Epithelial cell of proximal tubule (primary cell): ENCODE measurements at places on chromosomes 11 and 22. TPM values are rescaled to one million over a fixed set of nuclear protein-coding genes. Genes with fewer than 3 reads are reported as not detected.

GRCh38 chr11:93734427-93735222 lies 6.7 kb downstream of the TAF1D start:
- DNase-seq, result no peak

The OR5A2 gene
- total RNA-seq, result not detected in 2 replicates

The C22orf31 gene
- not detected in 2 replicates for total RNA-seq

The MMP13 gene
- 0.12 and 0.29 TPM in 2 replicates for total RNA-seq

GRCh38 chr11:15697437-15698236 lies 582.9 kb downstream of the INSC start:
- DNase-seq, result no peak

DNA sequence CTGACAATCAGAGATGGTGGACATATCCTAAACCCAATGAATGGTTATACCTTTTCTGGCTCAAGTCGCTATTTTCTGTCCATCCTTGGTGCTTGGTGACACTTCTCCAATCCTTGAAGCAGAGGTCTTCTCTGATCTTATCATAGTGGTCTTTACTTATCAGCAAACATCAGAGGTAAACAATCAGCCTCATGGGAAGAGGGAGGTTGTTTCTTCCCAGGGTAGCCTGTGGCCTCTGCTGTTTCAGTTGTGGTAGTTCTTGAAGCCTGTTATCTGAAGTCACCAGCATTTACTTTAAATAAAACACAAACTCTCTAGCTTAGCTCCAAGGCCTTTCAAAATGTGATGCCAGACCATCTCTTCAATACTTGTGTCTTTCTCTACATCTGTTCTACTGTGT lies 66.7 kb downstream of the RRM1 start:
- DNase-seq, result no peak

- DNase-seq, result no peak
These were observed 834.6 kb downstream of the JRKL start for GRCh38 chr11:97224396-97224795.

The BAIAP2L2 gene
- 5.4 and 6.5 TPM in 2 replicates for total RNA-seq

The SCGB1D2 gene
- total RNA-seq, result not detected in 2 replicates

The ELMOD1 gene
- 0.07 TPM in 1 of 2 replicates, not detected in the other for total RNA-seq

The RTN4RL2 gene
- total RNA-seq, result 0.98 TPM in 1 of 2 replicates, not detected in the other

GRCh38 chr11:117799634-117800033 lies 2.6 kb upstream of the DSCAML1 start:
- no peak for DNase-seq

GRCh38 chr22:41822317-41823057 lies 10.4 kb upstream of the SREBF2 start:
- DNase-seq, result peak; percentile 64

DNA sequence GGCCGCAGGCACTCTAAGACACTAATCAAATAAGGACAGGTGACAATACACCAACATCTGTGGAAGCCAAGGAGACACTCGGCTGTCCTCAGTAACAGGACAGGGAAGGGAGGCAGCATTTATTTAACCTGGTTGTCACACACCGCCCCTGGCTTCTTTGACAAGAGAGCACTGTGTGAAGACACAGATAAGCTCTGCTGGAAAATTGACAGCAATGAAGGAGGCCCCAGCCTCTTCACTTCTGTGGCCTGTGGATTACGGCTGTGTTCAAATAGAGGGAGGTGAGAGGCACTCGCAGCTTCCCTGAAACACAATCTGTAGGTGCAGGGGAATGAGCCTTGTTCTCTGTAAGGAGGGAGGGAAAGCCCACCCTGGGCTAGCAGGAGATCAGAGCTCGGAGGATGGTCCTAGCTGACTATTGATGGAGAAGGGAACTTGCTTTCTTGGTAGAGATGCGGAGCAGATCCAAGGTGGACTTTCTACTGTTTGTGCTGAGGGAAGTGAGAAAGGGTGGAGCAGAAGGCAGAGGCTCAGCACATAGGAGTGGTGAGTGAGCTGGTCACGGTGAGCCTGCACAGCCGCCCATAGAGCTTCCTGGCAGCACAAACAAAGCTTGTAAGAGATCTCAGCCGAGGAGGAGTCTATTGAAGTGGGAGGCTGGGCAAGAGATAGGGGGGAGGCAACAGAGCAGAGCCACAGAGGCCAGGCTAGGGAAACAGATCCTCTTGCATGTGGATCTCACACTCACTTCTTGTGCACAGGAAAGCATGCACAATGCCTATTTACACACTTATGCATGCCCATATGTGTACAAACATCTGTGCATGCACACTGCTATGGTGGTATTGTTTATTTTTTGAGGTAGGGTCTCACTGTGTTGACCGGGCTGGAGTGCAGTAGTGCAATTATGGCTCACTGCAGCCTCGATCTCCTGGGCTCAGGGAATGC lies 114.6 kb upstream of the THY1 start:
- DNase-seq, result no peak

DNA sequence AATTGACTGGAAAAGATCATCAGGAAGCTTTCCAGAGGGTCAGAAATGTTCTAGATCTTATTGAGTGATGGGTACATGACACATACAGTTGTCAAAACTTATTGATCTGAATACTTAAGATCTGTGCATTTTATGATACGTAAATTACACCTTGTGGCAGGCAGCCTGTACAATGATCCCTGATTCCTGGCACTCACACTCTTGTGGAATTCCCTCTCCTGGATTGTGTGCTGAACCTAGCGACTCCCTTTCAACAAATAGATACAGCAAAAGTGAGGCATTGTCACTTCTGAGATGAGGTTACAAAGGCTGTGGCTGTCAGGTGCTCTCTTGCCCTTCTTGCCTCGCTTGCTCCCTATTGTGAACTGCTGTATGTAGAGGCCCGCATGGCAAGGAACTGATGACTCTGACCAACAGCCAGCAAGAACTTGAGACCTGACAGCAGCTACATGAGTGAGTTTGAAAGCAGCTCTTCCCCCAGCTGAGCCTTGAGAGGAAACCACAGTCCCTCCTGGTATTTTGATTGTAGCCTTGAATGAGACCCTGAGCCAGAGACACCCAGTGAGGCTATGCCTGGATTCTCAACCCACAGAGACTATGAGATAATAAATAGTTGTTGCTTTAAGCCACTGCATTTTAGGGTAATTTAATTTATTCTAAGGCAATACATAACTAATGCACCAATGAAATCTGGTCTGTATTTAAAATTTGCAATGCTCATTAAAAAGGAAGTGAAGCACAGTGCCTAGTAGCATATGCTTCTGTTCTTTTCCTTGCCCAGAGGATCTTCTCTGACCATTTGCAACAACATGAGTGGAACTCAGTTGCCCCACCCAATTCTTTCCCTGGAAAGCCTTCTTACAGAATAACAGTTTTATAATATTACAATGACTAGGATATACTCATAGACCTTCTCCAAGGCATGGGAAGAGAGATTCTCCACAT lies 60.5 kb upstream of the IZUMO1R start:
- DNase-seq, result no peak

DNA sequence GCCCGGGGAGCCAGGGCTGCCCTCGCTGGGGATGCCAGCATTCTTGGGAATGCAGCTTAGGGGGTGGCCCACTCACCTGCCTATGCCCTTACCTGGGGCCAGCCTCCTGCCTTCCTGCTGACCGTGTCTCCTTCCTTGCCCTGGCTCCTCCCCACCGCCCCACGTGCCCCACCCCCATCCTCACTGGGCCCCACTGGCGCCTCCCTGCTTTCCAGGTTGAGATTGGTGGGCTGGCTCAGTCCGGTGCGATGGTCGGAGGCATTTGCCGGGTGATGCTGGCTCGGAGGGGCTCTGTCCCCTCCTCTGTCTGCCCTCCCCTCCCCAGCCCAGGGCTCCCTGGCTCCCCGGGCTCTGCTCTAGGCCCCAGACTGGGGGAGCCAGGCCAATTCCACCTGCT lies 34.1 kb upstream of the GRAMD4 start:
- no peak for DNase-seq

GRCh38 chr11:126061707-126062678 lies 673 bp downstream of the CDON start:
- DNase-seq, result no peak
